ENCODE measurements at places on chromosomes 5 and 9.

DNA sequence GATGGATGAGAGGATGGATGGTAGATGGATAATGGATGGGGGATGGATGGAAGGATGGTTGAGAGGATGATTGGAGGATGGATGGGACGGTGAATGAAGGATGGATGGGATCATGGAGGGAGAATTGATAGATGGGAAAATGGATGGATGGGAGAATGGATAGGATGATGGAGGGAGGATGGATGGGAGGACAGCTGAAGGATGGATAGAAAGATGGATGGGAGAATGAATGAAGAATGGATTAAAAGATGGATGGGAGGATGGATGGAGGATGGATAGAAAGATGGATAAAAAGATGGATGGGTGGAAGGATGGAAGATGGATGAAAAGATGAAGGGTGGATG lies 218.3 kb upstream of the IER5L start:
- DNase-seq, result no peak

- no peak for DNase-seq
Measured at GRCh38 chr5:111703662-111704061, 53.3 kb downstream of the NREP start.

DNA sequence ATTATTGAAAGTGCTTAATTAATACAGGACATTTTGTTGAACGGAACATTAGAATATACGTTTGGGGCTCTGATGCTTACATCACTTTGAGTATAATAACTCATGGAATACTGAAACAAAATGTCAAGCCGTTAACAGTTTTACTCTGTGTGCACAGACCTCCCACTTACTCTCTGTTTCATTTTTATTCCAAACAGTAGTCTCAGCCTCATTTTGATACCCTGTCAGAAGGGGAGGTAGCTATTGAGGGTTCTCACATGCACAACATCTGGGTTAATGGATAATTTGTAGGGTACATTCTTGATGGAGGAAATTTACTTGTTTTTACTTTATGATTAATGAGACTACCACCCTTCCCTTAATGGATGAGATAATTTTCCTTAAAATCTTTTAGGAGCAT lies 59.0 kb downstream of the SCAMP1 start:
- no peak for DNase-seq

GRCh38 chr5:80156156-80156555 lies 99.7 kb downstream of the SERINC5 start:
- no peak for DNase-seq

GRCh38 chr5:159166416-159166815 lies 42.9 kb downstream of the RNF145 start:
- no peak for DNase-seq

DNA sequence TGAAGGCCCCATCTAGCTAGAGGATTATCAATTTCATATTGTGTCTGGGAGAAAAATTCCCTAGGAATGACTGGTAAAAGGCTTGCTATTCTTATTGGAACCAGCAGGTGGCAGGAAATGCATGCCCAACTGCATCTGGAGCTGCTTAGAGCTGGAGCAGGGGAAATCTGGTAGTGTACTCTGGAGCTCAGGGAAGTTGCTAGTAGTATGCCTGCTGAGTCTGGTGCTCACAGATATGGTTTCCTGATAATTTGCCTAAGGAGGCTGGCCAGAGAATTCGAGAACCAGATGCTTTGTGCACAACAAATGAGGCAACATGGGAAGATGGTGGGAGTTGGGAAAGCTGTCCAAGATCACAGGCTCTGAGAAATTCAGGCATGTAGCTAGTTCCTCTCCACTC lies 53.7 kb downstream of the G3BP1 start:
- no peak for DNase-seq

DNA sequence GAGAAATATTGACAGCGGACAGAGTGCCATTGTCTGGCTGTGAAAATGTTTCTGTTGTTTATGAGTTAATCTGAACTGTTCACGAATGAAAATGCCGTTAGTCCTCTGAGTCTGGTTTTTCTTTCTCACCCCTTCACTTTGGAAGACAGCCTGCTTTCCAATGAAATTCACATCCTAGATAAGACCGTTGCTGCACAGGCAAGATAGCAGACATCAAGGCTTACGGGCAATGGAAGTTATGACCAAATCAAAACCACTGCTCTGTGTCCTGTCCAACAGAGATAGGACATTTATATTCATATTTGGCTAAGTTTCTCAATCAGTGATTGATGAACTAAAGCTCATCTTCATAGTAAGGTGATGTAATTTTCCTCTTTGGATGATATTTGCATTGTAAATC lies 180.0 kb upstream of the DMAC1 start:
- DNase-seq, result no peak

DNA sequence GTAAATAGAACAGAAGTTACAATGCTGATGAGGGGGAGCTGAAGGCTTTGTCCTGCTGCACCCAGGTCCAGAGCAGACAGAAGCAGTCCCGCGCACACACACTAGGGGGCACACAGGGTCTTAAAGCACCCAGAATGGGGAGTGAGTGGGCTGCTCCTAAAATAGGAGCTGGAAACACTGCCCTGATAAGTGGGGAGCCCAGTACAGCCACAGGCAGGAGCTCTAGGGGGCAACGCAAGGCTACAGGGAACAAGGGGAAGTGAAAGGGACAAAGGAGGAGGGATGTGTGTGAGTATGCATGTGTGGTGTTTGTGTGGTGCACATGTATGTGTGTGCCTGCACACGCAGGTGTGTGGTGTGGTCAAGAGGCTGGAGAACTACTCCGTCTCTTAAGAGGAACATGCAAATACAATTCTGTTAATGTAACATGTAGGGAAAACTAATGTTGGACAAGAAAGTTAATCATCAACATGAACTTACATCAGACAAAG lies 191.5 kb downstream of the ROR2 start:
- no peak for DNase-seq

DNA sequence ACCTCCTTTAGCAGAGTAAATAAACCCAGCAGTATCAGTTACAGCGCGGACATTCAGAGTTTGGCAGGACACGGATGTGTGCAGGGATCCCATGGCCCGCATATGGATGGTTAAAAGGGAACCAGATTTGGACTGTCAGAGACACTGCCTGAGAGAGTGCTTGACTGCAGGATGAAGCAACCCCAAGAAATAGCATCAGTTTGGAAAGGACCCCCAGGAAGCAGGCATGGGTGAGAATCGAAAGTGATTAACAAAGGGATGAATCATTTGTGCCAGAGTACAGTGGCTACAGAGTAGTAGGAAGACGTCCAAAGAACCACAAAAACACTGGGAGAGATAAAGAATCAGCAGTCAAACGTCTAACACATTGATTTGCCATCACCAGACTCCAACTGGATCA lies 5.5 kb downstream of the C7 start:
- no peak for DNase-seq

DNA sequence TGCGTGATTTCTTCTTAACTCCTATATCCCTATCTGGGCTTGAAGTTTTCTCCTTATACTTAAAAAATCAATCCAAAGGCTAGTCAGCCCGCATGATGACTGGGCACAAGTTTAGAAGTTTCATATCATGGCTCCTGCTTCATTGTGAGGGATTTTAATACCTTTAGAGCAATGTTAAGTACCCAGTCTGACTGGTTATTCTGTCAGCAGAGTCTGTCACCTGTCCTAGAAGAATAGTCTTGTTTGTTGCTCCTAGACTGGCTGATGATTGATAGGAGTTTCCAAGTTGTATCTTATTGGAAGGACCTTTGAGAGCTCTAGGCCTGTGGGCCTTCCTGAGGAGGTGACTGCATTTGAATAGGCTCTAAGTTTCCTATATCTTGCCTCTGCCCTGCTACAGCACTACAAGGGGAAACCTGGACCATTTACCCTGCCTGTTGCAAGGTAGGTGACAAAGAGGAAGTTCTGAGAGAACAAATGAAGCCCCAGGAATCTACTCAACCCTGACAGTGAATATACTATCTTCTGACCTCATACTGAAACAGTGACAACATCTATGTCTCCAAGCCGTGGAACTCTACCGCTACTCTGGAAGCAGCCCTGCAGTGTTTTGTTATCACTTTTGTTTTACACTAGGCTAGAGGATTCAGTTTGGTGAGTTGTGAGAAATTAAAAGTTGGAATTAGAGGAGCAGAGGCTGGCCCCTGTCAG lies 66.5 kb downstream of the F2RL2 start:
- no peak for DNase-seq

DNA sequence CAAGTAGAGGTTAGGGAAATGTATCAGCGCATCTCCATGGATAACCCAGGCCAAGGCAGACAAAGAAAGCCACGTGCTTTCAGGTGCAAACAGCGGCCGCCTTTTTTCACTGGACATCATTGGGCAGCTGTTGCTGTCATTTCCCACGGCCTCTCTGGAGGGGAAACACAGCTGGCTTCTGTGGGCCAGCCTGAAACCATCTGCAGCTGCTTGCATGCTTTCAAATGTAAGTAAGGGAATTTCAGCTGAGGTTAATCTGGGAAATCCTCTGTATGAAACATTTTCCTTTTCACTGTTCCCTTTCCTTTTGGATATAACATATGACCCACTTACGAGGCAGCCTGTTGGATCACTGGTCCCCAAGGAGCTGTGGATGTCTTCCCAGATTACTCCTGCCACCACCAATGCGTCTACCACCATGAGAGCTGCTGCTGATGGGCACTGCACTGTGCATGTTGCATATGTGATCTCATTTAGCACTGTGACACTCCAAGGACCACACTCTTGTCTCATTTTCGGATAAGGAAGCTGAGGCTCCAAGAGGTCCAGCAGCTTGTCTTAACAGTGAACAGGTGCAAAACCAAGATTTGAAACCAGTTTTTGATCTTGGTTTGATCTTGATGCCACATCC lies 106.3 kb downstream of the C9orf152 start:
- DNase-seq, result no peak

- DNase-seq, result no peak
Measured at GRCh38 chr5:68962757-68963484, 130.9 kb upstream of the SLC30A5 start.

GRCh38 chr5:96493219-96493790 lies 60.3 kb upstream of the PCSK1 start:
- no peak for DNase-seq

- DNase-seq, result no peak
Measured at GRCh38 chr9:88392549-88392948, 4.3 kb downstream of the SPIN1 start.

DNA sequence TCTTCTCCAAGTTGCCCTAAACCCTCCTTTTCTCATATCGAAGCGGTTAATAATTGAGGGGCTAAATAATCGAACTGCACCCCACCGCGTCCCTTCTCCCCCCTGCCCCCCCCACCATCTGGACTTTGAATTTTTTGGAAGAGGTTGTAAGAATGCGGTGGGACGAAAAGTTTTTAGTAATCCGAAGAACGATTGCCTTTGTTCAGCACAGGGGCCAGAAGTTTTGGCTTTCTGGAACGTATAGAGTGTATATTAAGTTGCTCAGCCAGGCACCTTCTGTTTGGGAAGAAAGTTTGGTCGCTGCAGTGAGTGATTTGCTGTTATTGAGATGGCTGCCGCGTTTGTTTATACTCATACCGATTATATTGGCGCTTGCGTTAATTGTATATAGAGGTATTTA lies 518 bp downstream of the ERBIN start:
- no peak for DNase-seq

DNA sequence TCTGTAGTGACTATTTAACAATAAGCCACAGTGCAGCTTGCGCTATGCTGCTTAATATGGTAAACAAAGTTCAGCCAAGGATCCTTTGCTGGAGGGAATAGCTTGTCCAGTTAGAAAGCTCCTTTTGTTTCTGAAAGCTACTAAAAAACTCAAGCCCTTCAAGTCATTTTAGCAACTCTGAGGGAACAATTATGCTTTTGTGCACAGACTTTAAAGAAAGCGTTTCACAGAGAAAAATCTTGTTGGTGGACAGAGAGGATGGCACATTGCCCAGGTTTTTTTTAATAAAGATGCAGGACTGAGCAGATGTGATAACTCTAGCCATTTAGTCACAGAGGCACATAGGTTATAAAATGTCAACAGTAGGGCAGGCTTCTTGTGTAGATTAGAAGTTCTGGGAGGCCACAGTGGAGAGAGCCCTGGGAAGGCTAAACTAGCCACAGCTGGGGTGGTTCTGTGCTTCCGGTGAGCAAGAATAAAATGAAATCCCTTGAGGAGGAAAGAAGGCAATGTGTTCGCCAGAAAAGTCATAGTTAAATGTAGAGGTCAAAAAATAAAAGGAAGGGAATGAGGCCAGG lies 63.4 kb downstream of the ALDH7A1 start:
- no peak for DNase-seq

- DNase-seq, result no peak
Measured at GRCh38 chr5:104942735-104943134, 1380.1 kb upstream of the NUDT12 start.

DNA sequence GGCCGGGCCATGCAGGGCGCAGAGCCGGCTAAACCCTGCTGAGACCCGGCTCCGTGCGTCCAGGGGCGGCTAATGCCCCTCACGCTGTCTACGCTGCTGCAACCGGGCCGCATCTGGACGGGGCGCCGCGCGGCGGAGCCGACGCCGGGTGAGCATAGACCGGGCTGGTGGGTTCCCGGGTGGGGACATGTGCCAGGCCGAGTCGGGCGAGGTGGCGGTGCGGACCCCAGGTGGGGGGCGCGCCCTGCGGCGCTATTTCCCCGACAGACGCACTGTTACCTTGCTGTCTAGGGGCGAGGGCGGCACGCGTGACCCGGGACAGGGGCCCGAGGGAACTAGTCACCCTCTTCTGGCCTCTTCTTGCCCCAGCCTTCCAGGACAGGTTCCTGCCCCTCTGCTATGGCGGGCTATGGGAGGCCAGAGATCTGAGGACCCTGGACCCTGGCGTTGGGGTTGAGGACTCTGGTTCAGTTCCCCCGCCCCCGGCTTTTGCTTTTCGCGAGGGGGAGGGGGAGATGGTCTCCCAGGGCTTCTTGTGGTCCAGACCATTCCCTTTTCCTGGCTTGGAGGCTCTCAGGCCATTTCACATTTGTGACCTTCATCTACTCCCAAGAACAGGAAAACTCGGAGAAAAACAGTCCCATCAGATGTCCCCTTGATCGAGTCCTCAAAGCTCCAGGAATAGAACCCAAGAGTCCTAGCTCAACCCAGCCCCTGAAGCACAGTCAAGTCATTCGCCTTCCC lies 536 bp downstream of the SLC27A4 start:
- DNase-seq, result no peak

- DNase-seq, result no peak
Measured at GRCh38 chr9:20872340-20872977, 159.0 kb downstream of the HACD4 start.

- DNase-seq, result no peak
Measured at GRCh38 chr5:147037515-147038205, 159.1 kb upstream of the PPP2R2B start.

All from cortex of kidney (tissue), 1 donor.